NCI-H1092 (cell line): ENCODE measurements at places on chromosomes 6 and 20.
A peak's percentile ranks its signal among the peaks of the same experiment; 100 is the strongest.

- no peak for DNase-seq
Observed at GRCh38 chr20:57282670-57283361, 16.4 kb upstream of the BMP7 start.

GRCh38 chr6:12009876-12010634 is 2.1 kb upstream of the HIVEP1 start:
- no peak for DNase-seq

DNA sequence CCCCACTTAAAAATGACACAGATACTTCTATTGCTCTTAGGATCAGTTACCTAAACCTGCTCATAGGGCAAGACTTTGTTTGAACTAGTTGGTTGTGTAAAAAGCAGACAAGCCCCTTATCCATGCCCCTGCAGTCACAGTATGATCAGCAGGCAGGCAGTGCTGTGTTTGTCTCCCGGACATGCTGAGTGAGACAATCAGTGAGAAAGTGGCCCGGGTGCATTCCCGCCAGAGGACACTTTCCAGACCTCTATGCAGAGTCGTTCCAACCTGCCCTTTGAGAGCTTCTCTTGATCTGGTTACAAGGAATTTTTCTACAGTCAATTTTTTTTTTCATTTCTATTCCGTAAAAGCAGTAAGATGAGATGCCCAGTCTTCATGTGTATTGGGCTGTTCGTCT is 6.2 kb downstream of the LSM14B start:
- no peak for DNase-seq

DNA sequence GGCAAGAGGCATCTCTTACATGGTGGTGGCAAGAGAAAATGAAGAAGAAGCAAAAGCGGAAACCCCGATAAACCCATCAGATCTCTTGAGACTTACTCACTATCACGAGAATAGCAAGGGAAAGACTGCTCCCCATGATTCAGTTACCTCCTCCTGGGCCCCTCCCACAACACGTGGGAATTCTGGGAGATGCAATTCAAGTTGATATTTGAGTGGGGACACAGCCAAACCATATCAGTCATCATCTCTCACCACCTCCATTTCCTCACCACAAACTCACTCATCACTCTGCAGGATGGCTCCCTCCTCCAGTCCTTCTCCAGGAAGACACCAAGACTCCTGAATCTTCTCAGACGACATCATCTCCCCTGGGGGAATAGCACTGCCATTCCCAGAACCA is 25.8 kb upstream of the SLC16A10 start:
- DNase-seq, result no peak

DNA sequence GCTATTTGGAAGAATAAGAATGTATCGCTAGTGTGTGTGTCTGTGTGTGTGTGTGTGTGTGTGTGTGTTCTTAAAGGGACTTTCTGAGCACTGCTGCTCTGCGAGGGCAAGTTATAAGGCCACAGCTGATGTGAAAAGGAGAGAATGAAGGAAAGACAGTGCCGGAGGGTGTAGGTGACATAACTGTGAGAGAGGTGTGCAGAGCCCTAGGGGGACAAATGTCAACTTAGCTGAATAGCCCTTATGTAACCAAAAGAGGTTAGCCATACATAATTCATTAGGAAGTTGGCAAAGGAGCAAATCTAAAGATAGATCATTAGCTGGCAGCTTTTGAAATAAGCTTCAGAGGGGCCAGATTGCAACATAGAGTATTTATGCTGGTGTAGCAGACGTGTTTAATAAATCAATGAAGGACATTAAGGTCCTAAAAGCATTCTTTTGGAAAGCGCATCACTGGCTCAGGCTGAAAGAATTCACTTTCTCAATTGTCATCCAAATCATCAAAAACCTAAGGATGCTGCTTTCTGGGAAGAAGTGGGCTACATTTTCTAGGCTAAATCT is 81.0 kb downstream of the NDUFAF5 start:
- DNase-seq, result peak; percentile 76

DNA sequence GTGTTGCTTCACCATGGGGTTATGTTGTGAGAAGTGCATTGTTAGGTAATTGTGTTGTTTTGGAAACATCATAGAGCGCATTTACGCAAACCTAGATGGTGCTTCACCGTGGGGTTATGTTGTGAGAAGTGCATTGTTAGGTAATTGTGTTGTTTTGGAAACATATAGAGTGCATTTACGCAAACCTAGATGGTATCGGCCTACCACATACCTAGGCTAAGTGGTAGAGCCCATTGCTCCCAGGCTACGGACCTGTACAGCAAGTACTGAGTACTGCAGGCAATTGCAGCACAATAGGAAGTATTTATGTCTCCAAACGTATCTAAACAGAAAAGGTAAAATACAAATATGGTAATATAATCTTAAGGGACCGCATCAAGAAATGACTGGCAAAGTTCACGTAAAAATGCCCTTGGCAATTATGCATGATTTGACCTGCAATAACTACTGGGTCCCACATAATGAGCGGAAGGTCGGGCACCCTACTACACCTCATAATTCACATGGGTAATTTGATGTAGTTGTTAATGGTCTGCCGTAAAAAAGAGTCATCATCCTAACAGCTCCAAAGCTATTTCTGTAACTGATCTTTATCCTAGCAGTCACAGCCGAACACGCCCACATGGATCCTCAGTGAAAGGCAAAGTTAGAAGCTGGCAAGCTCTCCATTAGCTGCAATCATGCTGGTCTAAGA is 76.0 kb downstream of the RSPH3 start:
- DNase-seq, result no peak

GRCh38 chr20:42338294-42339201 is 720.4 kb upstream of the CHD6 start:
- no peak for DNase-seq

DNA sequence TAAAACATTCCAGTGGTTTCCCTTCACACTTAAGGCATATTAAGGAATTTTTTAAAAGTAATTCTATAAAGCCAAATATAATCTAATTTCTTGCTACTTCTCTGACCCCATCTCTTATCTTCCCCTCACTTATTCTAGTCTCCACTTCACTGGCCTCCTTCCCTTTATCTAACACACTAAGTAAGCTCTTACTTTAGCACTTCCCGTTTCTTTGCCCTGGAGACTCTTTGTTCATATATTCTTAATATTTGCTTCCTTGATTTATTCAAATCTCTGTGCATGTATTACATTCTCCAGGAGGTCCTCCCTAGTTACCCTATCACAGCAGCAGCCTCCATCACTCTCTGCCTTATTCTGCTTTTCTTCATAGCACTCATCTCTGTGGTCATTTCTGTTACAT is 20.3 kb downstream of the GTPBP2 start:
- no peak for DNase-seq

- no peak for DNase-seq
Observed at GRCh38 chr20:37758332-37758731, 64.5 kb downstream of the CTNNBL1 start.

DNA sequence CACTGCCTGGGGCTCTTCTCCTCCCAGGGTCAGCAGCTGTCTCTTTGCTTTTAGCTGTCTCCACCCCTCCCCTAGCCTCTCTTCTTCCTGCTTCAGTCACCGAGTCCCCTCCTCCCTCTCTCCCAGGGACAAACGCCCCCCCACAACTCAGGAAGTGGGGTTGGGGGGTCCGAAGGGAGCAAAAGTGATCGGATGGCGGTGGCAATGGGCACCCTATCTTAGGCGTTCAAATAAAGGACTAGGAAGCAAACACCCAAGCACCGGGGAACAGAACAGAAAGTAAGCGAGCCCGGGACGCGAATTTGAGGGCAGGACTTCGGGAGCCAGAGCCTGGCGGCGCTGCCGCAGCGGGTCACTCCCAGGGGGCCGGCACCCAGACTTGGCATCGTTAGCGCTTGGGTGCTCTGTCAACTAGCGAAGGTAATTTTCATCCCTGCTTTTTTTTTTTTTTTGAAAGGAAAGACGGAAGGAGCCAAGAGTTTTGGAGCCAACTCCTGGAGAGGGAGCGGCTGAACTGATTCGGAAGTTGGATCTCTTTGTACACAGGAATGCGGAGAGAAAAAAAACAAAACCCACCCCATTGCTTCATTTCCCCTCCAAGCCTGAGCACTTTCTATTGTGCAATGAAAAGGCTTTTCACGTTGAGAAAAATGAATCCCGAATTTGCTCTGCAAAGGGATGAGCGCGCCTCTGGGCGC is 815 bp upstream of the ITPR3 start:
- DNase-seq, result no peak

GRCh38 chr6:27092316-27092692 is 155.2 kb upstream of the PRSS16 start:
- DNase-seq, result no peak

GRCh38 chr20:21114584-21114983 is 8.4 kb upstream of the LINC00237 start:
- DNase-seq, result no peak

- DNase-seq, result no peak
Observed at GRCh38 chr20:4056880-4057279, 41.5 kb upstream of the RNF24 start.

DNA sequence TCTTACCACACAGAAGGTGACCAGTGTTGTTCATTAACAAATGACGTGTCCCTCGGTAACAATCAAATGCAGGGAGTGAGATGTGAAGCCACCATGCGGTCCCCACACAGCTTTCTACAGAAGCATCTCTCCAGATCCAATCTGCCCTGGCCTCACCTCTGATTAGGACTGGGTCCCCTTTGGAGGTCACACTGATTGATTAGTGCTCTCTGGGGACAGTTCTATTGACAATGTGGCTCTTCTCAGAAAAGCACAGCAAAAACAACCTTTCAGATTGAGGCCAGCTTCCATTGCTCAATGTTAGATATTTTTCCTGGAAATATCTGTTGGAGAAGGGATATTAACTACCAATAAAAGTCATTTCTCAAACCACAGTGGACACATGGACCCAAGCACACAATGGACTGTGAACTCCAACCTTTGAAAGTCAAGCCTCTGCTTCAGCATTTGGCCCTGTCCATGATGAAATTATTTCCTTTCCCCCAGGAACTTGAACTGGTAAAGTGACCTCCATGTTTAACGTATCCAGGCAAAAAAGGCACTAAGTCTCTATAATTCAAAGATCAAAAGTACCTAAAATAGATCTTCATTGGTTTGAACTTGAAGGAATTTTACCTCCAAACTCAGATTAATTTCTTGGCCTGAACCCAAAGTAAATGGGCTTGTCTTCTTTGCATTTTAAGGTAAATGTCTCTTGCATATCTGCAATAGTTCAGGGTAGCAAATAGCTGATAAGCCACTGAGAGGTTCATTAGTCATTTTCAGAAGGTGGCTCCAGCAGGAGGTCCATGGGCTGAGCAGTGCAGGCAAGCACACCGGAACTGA is 118.5 kb downstream of the FOXA2 start:
- no peak for DNase-seq

DNA sequence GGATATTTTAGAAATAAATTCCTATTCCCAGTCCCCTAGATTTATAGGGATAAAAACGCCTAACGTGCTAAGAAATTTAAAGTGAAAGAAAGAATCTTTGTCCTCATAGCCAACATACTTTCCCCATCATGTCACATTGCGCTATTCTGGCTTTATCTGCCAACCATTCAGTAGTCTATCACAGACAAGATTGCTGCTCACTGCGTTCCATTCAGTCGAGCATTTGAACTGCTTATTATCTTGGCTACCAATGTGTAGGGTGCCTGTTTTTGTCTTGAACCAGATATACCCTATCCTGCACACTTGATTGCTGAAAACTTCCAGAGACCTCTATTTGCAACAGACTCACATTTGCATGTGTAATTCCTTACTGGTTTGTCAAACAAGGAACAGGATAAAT is 751.5 kb downstream of the EPHA7 start:
- DNase-seq, result no peak

GRCh38 chr6:119147101-119148053 is 68.9 kb upstream of the FAM184A start:
- DNase-seq, result no peak

DNA sequence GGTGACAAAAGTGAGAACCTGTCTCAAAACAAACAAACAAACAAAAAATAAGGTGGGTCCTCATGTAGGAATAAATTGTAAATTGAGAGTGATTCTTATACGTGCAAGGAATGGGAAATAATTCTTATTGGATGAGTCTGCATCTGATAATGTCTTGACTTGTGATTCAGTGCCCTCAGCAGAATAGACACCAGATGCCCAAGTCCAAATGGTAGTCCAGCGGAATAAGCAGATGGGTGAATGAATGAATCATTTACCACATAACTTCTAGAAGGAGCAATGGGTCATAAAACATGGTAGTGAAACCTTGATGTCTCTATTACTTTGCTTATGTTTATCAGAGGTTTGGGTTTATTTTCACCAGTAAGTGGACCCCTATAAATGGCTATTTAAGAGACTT is 747.7 kb downstream of the PHF3 start:
- DNase-seq, result no peak

- DNase-seq, result no peak
Observed at GRCh38 chr6:155578251-155578650, 122.6 kb upstream of the NOX3 start.

DNA sequence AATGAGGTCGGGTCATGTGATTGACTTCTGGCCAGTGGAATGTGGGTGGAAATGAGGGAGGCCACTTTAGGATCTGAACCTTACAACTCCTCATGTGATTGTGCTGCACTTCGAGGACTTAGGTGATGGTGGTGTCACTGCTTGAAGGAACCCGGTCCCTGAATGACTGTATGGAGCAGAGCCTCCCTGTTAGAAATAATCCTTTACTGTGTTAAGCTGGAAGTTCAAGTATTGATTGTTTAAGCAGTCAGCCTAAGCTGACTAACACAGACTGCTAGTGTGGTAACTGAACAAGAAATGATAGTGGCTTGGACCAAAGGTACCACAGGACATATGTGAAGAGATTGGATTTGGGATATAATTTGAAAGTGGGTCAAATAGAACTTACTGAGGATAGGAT is 138.0 kb downstream of the OPN5 start:
- no peak for DNase-seq

DNA sequence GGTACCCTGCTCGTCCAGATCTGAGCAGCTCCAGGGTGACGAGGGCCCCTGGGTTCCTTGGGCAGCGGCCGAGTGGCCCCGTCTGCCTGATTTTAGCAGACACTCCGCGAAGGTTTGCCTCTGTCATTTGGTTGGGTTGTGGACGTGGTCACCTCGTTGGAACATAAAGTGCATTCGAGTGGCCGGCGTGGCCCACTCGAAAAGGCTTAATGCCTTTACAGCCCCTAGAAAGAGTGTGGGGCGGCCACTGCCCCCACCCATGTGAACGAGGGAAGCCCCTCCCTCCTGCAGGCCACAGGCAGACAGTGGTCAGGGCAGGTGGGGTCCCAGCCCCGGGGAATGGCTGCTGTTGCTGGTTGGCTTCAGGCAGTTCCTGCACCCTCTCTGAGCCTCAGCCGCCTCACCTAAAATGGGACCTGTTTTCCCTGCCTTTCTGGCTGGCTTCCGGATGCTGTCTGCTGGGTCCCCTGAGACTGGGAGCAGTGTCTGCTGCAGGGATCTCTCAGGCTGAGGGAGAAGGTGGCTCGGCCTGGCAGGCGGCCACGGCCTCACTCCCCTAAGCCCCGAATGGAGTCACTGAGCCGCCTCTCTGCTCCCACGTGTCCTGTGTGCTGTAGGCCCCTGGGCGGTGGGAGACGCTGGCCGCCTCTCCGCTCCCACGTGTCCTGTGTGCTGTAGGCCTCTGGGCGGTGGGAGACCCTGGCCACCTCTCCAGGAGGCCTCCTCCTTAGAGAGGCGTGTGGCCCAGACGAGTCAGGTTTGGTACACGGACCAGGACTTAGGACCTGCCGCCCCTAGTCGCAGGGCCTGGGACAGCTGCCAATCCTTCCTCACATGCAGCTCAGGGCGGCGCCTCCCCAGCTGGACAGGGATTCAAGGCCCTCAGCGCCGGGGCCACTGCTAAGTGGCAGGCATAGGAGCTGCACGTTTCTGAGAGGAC is 233.0 kb downstream of the ERMARD start:
- peak; percentile 89 for DNase-seq
